ENCODE measurements at places on chromosomes 5 and 9.

DNA sequence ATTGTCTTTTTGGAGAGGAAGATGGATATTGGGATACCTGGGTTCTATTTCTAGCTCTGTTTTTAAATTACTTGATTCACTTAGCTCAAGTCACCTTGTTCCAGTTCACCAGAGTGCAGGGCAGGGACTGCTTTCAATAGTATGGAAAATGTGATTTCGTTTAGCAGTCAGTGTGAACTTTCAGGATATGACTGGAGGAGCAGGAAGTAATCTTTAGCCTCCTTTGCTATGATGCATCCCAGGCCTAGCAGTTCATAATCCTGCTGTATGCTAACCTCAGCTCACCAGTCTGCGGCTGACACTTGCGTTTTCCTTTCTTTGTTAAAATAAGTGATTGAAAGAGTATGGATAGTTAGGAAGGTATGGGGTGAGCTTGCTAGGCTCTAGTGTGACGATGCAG, 169.7 kb downstream of the ARHGAP26 start:
- no peak for DNase-seq

DNA sequence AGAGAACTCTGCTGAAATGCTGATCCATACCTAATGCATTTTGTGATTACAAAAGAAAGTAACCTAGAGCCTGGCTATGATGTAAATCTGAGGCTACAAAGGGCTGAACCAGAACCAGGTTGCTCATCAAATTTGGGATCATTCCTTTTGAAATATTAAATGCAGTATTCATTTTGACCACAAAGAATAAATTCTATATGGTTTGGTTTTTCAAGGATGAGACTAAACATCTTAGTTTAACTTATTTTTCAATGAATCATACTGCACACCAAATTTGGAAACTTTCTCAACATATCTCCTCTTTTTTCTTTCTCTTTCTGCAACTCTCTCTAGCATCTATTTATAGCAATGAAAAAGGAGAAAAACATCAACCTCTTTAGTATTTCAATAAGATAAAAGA, 46.5 kb downstream of the CEMIP2 start:
- no peak for DNase-seq

DNA sequence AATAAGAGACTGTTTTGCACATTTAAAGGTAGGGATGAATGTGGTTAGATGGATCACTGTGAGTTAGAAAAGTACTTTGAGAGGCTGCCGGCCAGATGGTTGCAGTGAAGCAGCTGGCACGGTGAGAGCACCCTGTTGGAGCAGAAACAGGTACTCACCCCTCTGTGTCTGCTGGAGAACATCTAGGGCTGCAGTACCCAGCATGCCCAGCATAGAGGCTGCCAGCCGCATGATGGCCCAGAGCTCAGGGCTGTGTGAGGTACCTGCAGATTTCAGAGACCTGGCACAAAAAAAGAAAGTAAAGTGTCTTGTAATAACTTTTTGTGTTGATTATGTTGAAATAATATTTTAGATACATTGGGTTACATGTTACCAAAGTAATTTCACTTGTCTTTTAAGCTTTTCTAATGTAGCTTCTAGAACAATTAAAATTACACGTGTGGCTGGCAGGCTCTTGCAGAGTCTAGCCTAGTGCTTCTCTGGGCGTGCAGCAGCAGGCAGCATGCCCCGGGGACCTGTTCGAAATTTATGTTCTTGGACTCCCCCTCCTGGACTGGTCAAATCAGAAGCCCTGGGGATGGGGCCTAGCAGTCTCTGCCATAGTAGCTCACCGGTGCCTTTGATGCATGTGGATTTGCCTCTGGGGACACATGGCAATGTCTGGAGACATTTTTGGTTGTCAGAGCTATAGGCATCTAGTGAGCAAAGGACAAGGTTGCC, 11.1 kb downstream of the WDR5 start:
- no peak for DNase-seq

DNA sequence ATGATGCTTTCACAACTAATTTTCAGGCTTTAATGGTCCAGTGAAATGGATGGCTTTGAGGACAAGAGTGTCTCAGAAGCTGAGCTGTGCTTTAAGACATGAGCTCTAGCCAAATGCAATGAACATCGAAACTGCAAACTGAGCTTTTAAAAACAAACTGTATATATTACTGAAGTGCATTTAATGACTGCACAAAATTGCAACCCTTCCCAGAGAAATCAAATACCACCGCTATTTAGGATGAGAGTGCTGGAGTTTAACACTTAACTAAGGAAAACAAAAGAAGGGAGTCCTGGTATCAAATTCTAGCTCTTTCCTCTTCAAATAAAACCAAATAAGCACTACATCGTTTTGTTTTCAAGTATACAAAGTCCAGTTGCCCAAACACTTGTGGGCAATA, 163.9 kb downstream of the SLF1 start:
- no peak for DNase-seq

DNA sequence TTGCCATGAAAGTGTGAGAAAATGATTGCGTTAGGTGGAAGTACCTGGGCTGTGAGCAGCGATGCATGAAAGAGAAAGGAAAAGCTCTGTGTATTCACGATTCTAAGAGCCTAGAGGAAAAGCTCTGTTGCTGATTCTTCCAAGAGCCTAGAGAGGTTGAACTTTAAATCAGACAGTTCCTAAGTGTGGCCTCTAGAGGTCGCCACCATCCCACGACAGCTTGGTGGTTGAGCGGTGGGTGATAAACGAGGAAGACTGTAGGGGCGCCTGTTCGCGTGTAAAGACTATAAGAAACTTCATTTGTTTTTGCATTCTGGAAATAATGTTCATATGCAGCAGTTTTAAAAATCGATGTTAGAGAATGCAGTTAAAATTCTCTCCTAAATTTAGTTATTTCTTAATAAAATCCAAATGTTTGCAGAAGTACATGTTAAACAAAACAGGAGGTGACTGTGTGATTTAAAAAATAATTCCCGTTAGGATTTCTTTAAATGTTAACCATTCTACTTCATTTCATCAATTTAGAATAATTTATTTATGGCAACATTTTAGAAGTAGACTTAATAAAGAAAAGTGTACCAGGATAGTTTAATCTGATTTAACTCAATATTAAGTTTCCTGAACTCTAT, 107.7 kb downstream of the TENT4A start:
- peak; percentile 16 for DNase-seq

- no peak for DNase-seq
Observed at GRCh38 chr9:121718084-121718483, 66.7 kb downstream of the DAB2IP start.

DNA sequence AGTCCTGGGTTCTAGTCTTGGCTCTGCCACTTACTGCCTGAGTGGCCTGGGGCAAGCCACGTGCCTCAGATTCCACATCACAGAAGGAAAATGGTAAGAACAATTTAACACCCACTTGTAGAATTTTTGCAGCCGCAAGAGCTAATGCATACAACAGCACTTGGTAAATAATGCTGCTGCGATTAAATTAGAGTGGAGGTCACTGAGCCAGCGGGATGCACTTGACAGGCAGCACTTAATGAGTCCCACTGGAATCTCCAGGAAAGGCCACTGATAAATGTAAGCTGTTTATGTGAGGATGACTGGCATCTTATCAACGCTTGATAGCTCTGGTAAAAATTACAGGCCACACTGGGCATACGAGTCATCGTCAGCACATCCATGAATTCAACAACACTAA, 59.4 kb upstream of the UBTD2 start:
- DNase-seq: no peak

DNA sequence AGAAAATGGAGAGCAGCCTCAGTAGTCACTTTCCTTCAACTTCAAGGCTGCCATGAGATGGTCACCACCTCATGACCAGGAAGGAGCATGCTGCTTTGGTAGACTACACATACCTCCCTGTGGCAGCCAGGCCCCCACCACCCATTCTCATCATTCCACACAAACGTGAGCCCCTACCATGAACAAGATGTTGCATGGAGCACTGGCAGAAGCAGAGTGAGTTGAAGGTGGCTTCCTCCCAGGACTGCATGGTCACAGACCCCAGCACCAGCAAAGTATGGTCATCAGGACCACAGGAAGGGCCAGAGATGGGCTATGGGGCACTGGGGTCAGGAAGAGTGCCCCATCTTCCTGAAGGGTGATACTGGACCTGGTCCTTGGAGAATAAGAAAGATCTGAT, 65.5 kb upstream of the FOXE1 start:
- no peak for DNase-seq

Measured in effector CD4-positive, alpha-beta T cell (primary cell).